Ammon's horn (tissue), 1 donor: ENCODE measurements at places on chromosomes 11 and 22.

- DNase-seq = peak; percentile 90
These were observed 2.7 kb upstream of the GAB2 start for GRCh38 chr11:78420255-78420764.

- no peak for DNase-seq
These were observed 564.5 kb downstream of the DLG2 start for GRCh38 chr11:85062659-85063058.

- no peak for DNase-seq
These were observed 10.5 kb upstream of the MIF start for GRCh38 chr22:23883658-23884057.

DNA sequence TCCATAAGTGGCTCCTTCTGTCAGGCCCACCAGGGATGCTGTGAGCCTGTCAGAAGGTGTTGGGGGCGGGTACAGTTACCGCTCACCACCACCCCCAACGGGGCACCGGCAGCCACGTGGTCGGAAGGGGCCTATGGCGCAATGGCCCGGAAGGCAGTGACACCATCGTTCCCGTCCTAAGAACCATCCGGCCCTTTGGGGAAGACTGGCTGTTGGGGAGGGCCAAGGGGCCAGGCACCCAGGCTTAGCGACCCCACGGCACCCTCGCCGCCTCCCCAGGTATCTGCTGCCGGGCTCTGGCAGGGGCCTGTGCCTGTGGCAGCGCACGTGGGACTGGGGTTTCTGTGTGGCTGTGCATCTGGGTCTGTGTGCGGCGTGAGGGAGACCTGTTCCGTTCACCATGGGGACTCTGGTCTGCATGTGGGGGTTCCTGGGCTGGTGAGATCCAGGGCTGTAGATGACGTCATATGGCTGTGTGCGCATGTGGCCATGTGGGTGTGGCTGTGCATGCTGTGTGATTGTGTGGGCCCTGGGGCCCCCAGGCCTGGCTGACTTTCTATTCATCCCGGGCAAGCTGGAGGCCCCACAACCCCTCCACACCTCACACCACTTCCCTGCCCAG, 717 bp downstream of the OSM start:
- peak; percentile 59 for DNase-seq

DNA sequence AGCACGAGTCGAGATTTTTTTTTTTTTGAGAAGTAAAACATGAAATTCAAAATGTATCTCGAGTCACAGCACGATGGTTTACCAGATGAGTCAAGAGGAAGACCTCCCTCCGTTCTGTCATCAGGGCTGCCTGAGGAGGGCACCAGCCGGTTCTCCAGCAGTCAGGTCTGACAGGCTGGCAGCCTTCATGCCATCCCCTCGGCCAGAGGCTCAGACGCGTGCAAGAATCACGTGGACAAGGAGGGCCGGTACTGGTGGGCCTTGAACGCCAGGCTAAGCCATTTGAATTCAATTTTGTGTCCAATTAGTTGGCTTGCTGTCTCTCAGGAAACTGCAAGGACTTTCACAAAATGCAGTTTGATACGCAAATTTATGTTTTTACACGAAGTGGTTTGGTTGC, 1412.2 kb downstream of the BRD1 start:
- DNase-seq = no peak

- DNase-seq = no peak
These were observed 246.2 kb downstream of the ST3GAL4 start for GRCh38 chr11:126601550-126602215.

DNA sequence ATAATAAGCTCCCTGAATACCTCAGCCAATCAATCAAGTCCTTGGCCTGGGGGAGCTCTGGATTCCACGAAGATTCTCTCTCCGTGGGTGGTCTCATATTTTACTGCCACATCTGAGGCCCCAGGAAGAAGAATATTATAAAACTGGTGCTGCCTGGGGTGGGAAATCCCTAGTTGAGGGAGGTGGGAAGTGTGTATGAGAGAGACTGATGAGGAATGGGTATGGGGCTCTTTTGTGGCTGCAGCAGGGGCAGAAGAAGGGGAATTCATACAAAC, 71.5 kb downstream of the SYN3 start:
- DNase-seq = no peak

DNA sequence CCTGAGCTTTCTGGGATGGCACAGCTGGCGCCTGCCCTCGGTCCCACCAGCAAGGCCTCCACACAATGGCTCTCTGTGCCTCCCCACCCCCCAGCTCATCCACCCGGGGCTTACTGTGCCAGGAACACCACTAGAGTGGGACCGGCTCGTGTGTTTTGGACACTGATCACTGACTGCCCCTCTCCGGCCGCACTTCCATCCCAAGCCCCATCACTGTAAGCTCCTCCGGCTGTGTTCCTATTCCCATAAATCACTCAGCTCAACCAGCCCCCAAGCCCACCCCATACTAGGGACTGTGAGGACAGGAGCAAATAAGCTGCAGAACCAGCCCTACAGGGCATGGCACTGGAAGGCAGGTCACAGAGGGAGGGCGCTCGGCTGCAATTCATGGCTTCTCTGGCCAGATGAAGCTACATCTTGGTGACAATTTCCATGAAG, 7.3 kb downstream of the APBB1 start:
- peak; percentile 93 for DNase-seq

DNA sequence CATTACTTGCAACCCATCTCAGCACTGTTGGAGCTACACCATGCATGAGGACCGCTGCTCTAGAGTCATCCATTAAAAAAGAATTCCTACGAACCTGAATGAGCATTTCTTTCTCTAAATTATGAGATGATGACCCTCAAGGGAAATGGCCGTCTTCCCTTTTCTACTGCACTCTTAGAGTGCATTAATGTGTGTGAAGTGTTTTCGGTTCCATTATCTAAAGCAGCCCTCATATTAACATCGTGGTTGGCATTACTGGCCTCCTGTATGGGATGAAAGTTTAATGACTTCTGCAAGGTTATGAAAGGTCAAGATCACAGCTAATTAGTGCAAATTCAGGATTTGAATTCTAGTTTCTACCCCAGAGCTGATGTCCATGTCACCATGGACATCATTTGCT, 16.7 kb downstream of the CD44 start:
- no peak for DNase-seq

- no peak for DNase-seq
These were observed 54.9 kb downstream of the SOX6 start for GRCh38 chr11:16301462-16301861.

DNA sequence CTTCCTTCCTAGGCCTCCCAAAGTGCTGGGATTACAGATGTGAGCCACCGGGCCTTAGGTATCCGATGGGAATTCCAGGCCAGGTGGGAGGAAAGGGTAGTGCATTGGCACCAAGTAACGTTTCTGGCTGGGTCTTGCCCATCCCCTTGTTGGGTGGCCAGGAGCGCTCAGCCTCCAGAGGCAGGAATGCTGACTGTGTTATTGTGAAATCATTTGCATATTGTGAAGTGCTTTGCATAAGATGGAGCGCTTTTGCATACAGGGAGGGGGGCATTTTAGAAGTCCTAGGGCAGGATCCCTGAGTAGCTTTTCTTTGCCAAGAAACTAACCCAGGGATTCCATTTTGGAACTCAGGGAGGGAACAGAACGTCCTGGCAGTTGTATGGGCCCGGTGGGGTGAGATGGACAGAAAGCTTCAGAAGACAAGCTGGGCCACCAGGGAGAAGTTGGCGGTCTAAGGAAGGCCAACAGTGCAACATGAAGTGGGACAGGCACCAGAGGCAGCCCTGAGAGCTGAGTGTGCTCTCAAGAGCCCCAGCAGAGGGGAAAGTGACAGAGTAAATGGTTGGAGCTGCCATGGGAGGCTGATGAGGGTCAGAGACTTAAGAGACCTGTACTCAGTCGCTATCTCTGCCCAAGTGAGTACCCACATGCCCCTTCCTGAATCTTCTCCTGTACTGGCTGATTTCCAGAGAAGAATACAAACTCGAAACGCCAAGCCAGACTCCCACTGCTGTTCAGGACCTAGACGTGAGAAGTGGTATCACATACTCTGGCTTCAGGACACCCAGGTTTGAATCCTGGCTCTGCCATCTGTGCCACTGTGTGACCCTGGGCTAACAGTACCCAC, 1.3 kb upstream of the SLC39A13 start:
- no peak for DNase-seq

DNA sequence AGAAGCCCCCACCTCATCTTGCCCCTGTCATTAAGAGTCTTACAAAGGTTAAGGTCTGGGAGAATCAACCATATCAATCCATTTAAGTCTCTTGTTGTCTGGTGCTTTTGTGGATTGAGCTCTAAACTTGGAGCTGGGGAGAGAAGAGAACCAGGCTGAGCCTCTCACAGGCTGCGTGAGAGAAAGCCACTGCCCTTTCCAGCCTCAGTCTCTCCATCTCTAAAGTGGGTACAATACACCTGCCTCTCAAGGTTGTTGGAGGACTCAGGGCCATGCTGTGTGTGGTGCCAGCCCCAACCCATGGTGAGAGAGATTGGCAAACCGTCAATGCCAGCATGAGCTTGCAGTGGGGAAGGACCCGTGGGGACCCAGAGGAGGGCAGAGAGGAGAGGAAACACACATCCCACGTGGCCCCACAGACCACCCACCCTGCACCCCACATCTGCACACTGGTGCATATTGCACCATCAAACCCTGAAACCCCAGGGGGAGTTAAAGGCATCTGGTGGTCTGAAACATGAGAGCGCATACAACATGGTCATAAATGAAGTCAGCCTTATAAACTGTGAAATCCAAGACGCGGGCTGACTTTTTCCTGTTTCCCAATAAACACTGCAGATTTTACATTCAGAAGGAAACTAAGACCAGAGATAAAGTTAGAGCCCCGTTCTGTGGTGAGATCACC, 27.5 kb upstream of the FBLN1 start:
- no peak for DNase-seq

DNA sequence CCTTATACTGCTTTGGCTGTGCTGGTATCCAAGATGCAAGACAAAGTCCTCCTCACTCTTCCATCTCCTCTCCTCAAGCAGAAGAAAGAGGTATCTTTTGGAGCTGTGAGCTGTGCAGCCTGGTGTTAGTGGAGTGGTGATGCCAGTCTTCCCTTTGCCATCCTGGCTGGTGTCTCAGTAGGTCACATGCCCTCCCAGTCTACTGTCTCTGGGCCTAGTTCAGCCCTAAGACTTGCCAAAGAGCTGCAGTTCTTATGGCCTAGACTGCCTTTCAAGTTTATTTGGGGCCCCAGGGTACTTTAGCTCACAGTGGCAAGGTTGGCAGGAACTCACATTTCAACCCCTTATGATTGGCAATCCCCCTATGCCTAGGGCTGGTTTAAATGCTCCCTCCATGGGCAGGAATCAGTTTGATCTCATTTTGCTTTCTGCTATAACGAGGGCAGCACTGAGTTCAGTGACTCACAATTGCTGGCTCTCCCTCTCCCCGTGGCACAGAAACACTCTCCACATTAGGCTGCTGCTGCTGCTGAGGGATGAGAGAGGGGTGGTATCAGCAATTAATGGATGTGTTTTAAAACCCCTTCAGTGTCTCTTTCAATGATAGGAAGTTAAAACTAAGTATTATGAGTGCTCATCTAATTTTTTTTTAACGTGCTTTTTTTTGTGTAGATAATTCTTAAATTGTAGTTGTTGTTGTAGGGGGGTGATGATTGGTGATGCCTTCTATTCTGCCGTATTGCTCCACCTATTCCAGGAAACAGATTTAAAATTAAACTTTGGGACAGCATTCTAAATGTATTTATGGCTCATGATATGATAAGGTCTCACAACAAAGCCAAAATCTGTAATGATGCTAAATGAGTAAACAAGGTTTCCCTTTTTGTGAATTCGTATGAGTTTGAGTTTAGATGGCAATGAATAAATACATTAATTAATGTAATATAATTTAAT, 1295.0 kb downstream of the JRKL start:
- peak; percentile 15 for DNase-seq

GRCh38 chr22:49448526-49448925, 379.1 kb downstream of the BRD1 start:
- DNase-seq = peak; percentile 91

- no peak for DNase-seq
These were observed 1.9 kb downstream of the RCOR2 start for GRCh38 chr11:63914896-63915691.

GRCh38 chr11:70076461-70076931, 1.6 kb upstream of the ANO1 start:
- no peak for DNase-seq

GRCh38 chr11:61484541-61484940, 24.0 kb upstream of the LRRC10B start:
- DNase-seq = no peak

DNA sequence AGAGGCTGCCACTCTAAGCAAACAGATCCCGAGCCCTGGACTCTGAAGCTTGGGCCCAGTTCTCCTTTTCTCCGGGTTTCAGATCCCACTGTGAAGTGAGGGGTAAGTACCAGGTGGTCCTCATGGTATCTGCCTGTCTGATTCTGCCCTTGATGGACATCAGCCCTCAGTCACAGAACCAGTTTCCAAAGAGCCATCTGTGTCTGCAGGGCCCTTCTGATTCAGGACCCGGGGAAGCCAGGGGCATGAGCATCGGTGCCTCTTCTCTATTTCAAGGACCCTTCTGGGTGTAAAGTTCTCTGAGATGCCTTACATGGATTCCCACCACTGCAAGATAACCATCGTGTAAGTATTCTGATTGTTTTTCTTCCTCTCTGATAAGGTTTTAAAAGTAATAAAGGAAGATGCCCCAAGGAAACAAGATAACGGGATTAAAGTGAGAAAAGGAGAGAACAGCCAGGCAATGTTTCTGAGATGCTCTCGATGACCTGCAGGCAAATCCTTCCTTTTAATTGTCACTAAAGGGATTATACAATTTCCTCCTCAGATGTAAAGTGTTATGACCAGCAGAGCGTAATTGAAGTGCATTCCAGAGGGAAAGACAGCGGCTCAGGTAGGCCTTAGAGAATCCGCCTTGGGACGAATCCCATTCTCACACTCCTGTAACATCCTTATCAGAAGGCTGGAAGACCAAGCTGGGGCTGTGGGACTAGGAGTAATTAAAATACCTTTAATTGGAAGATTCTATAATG, 924.3 kb downstream of the TBC1D22A start:
- DNase-seq = no peak
